Stimulated activated CD4-positive, alpha-beta T cell treated with anti-CD3 and anti-CD28 coated beads, Interleukin-15, amount 100 ng/mL, for 48 hours (primary cell): ENCODE measurements at places on chromosomes 5 and 9.

GRCh38 chr9:121222524-121223171 is 21.0 kb upstream of the RAB14 start:
- DNase-seq: no peak

- no peak for DNase-seq
Observed at GRCh38 chr9:133074111-133074651, 12.4 kb downstream of the CEL start.

DNA sequence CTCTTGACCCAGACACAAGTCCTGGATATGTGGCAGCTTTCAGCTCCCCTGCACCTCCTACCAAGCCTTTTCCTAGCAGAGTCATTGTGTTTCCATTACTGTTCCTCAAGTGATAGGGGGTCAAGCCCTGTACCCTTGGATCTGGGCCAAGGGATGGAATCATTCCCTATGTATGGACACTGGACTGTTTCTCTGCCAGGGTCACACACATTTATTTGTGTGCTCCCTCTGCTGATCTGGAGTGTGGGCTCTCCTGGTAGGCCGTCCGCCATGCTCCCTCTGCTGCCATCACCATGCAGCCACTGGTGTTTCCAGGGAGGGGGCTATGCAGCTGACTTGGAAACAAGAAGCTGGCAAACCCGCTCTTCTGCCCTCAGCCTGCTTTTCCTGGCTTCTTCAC is 9.5 kb downstream of the GM2A start:
- no peak for DNase-seq

- DNase-seq: no peak
Observed at GRCh38 chr9:129650680-129651235, 8.8 kb upstream of the ASB6 start.

DNA sequence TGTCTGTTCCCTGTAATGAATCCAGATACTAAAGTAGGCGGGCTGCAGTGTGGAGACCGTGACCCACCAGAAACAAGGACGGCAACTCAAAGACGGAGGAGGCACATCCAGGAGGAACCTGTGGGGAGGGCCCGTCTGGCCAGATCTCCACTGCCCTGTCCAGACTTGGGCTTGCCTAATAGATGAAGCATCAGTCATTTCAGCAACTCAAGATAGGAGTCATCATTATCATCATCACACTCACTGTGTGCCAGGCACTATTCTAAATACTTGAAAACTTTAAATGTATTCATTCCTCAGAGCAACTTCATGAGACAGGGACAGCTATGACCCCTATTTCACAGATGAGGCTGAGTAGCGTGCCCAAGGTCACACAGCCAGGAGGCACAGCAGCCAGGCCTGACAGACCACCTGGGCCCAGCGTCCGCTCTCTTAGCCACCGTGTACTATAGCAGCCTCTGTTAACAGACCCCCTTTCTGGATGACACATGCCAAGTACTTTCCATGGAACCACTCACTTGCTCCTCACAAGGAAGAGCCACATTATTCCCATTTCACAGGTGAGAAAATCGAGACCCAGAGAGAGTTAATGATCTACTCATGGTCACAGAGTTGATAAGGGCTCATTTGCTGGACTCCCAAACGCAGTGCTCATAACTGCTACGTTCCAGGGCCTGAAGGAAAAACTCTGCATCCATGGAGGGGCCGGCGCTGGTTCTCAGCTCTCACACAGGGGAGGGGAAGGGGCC is 4.9 kb upstream of the IL4 start:
- DNase-seq: no peak

DNA sequence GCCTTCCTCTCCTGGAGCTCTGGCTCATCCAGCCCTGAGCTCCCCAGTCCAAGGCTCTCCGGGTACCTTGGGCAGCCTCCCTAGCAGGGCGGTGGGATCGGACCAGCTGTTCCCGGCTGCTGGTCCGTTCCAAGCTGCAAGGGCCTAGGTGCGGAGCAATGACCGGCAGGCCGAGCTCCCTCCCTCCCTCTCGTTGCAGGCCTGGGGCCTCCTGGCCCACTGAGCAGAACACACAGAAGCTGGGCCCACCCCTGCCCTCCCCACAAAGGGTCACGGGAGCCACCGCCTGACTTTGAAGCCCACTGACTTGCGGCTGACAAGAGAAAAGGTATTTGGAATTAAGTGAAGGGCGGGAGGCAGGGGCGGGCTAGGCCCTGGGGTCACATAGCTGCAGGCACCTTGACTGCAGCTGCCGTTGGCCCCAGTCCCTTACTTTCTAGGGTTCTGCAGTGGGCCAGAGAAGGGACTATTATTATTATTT is 104.7 kb upstream of the IER5L start:
- DNase-seq: no peak

DNA sequence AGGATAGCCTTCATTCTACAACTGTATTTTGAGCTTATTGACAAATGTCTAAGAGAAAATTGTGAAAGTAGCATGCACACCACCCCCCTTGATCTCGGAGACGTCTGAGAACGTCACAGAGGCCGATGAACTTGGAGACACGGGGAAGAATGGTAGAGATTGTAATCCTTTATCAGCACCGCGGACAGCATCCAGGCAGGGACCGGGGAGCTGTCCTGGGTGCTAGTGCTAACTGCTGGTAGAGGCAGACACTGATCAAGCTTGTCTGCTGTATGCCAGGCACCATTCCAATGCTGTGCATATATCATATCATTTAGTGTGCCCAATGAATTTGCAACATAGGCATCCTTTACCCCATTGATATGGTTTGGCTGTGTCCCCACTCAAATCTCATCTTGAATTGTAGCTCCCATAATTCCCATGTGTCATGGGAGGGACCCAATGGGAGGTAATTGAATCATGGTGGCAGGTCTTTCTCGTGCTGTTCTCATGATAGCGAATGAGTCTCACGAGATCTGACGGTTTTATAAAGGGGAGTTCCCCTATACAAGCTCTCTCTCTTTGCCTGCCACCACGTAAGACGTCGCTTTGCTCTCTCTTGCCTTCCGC is 98.8 kb downstream of the LHX2 start:
- no peak for DNase-seq

DNA sequence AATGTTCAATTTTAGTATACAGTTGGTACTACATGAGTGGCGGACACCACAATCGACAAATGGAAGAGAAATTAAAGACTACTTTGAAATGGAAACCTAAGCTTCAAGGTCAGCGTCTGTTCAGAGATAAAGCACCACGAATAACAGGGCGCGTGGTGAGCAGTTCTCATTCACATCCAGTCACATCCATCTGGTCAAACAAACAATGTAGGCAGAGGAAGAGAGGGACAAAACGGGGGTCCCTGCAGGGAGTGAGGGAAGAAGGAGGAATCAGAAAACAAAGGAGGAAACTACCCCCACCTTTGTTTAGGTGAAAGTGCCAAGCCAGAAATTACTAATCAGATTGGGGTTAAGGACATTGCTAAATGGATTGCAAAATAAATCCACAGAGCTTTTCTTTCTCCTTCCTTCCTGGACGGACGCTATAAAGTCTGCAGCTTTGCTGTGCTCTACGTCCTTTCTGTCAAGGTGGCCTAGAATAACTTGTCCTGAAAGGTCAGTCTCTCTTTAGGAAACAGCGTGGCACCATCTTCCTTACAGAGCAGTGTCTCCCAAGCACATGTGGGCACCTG is 138.6 kb downstream of the ENTREP1 start:
- no peak for DNase-seq

GRCh38 chr9:96135076-96135752 is 166.8 kb downstream of the HSD17B3 start:
- DNase-seq: no peak

DNA sequence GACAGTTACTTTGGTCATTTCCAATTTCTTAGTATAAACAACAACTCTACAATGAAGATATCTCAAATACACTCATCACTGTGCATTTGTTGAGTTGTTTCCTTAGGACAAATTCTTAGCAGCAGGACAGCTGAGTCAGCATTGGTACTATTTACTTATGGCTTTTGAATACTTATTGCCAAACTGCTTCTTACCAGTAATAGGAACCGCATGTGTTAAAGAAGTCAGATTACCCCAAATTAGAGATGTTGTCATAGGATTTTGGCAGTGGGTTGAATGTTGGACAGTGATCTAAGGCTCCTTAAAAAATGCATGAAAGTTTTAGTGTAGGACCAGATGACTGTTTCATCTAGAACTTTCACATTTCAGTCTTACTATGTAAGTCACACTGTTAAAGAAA is 280.1 kb upstream of the DMRT1 start:
- no peak for DNase-seq
